ENCODE measurements at places on chromosomes 5 and 9.

DNA sequence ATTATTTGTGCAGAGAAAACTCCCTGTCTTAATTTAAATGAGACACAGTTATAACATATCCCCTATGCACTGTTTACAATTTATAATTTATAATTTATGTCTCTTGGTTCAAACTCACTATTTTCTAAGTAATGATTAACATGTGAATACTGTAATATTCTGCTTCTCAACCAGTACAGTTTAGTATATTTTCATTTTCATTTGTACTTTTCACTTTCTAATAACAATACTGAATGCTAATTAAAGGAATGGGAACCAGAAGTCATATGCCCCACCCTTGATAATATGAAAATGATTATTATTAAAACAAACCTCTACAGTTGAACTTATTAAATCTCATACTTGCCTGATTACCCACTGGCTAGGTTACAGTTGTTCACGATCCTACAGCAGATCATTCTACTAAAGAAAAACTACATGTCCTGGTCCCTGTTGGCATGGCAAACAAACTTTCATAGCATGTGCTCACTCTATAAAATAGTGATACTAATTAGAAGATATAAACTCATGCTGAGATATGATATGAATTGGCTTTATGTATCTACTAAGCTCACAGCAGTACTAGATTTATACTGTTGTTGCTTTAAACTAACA is 66.4 kb downstream of the POU5F2 start:
- DNase-seq: no peak

GRCh38 chr9:126236273-126236672 is 90.4 kb upstream of the MVB12B start:
- DNase-seq: no peak

DNA sequence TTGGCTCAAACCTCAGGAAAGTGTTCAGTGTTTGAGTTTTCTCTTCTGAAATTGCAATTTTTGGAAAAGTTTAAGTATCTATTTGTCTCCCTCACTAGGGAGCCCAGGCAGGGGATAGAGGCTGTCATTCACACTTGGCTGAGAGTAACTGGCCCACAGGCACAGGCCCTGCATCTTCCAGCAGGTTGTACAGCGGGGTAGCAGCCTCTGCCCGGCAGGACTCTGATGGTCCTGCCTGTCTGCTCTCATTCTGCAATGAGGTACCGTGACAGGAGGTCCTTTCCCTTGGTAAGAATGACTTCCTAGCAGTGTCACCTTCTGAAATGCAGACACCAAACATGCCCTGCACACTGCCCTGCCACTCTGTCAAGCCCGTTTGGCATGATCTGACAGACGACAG is 282.8 kb upstream of the DAP start:
- DNase-seq: no peak

DNA sequence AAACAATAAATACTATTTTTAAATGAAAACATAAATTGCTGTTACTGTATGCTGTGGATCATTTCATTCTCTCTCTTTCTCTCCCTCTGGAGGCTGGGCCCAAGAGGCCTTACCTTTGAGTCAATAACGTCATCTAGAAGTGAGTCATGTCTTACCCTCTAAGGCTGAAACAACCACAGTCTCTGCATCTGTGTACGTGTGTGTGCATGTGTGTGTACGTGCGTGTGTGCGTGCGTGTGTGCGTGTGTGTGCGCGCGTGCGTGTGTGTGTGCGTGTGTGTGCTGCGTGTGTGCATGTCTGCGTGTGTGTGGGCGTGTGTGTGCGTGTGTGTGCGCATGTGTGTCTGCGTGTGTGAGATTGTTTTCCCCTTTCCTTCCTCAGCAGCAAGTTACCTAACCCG is 13.6 kb upstream of the IL17B start:
- DNase-seq: no peak

GRCh38 chr5:1666221-1666620 is 133.4 kb downstream of the MRPL36 start:
- no peak for DNase-seq

- DNase-seq: no peak
Measured at GRCh38 chr5:154370119-154370518, 75.7 kb upstream of the SAP30L start.

GRCh38 chr9:71079451-71079850 is 42.0 kb downstream of the TRPM3 start:
- DNase-seq: peak; percentile 50

GRCh38 chr9:106615118-106615889 is 247.7 kb upstream of the ZNF462 start:
- DNase-seq: no peak
